Endodermal cell (in vitro differentiated cells): ENCODE measurements at places on chromosomes 11 and 22. TPM values are rescaled to one million over a fixed set of nuclear protein-coding genes. Genes with fewer than 3 reads are reported as not detected.

GRCh38 chr11:9973921-9974320 lies 310.0 kb downstream of the SWAP70 start:
- DNase-seq, result no peak
- H3K4me3 ChIP-seq, result no peak overlapping the region
- no peak overlapping the region for H3K27ac ChIP-seq
- H3K27me3 ChIP-seq, result no peaks in the 10 kb centered on the region

- no peaks in the 10 kb centered on the region for H3K27me3 ChIP-seq
- H3K4me3 ChIP-seq, result no peak overlapping the region
- H3K27ac ChIP-seq, result no peak overlapping the region
- no peaks in the 10 kb centered on the region for H3K4me1 ChIP-seq
Observed at GRCh38 chr22:49413551-49413950, 414.1 kb downstream of the BRD1 start.

DNA sequence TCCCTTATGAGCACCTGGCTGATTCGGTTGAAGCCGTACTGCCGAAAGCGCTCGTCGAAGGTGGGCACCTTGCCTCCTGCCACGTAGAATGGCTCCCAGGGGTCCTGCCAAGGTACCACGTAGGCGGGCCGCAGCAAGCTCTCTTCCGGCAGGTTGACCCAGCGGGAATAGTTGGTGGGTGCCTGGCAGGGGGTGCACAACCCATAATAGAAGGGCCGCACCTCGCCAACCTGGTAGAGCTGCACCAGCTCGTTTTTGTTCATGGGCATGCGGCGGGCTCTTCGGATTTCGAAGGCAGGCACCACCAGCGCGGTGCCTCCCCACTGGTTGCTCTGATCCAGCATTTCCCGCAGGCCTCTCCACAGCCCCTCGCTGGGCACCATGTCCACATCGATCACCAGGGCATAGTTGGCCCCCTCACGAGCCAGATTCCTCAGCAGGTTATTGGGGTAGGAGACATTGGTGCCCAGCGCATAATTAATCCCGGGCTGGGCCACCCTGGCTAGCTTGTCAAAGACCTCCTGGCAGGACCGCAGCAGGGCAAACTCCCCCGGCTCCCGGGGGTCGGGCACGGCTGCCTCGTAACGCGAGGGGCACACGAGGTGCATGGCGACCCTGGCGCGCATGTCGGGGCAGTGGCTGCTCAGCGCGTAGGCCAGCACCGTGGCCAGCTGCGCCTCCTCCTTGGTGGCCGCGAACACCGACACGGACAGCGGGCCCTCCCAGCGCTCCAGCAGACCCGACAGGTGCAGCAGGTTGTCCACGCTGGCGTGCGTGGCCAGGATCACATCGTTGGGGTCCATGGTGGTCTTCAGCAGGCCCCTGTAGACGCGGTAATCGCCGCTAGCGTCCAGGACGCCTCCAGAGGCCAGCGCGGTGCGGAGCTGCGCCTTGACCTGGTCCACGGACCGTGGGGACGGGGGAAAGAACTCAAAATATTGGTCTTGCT lies 679 bp downstream of the B4GAT1 start:
- H3K27me3 ChIP-seq, result no peaks in the 10 kb centered on the region
- DNase-seq, result no peak
- H3K36me3 ChIP-seq, result peaks cover 7% of the 10 kb centered on the region
- peak overlapping the region; percentile 89 for H3K4me3 ChIP-seq

GRCh38 chr22:36206255-36206654 lies 4.6 kb upstream of the APOL4 start:
- no peak overlapping the region for H3K27ac ChIP-seq
- DNase-seq, result no peak
- H3K36me3 ChIP-seq, result no peaks in the 10 kb centered on the region

GRCh38 chr11:120172054-120172911 lies 34.4 kb upstream of the TRIM29 start:
- no peaks in the 10 kb centered on the region for H3K36me3 ChIP-seq
- H3K27ac ChIP-seq, result no peak overlapping the region
- no peaks in the 10 kb centered on the region for H3K4me1 ChIP-seq
- peak; percentile 92 for DNase-seq

Gene OR6Q1
- not detected in 3 replicates for total RNA-seq

Gene E2F8
- 2.9 to 12.2 TPM (median 10.9 TPM) in 3 replicates for total RNA-seq

Gene ALDH3B2
- total RNA-seq, result not detected in 3 replicates

Gene OOSP2
- 0.23 TPM in 1 of 3 replicates, not detected in the others for total RNA-seq

Gene MAJIN
- total RNA-seq, result not detected in 2 replicates
